ENCODE measurements at places on chromosomes 5 and 9.
A peak's percentile ranks its signal among the peaks of the same experiment; 100 is the strongest.

DNA sequence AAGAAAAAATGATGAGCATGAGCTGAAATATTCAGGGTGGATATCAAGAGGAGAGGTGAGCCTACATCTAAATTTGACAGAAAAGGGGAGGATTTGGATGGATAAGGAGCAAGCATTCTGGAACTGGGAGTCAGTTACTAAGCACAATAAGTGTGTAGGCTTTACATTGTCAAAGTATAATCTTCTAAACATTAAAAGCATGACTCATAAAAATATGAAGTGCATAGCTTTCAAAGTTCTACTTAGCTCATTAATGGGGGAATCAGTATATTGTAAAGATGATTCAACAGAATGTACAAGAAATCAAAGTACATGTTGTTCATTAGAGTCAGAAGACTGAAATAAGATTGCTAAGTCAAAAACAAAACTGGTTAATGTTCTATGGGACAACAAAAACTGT lies 248.0 kb upstream of the GAS1 start:
- DNase-seq: no peak

DNA sequence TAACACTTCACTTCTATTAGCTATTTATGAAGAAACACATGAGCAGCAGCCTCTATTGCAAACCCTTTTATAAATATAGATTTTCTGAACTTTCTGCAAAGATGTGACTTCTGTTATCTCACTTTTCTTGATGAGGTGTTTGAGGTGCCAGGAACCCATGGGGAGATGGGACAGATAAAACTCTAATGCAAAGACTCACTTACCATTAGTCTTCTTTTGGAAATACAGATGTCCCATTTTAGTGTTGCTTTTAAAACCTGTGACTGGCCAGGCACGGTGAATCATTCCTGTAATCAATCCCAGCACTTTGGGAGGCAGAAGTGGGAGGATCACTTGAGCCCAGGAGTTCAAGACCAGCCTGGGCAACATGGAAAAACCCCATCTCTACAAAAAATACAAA lies 171.3 kb upstream of the GAS1 start:
- DNase-seq: no peak

- DNase-seq: no peak
These were observed 11.9 kb upstream of the TBC1D9B start for GRCh38 chr5:179919487-179920060.

DNA sequence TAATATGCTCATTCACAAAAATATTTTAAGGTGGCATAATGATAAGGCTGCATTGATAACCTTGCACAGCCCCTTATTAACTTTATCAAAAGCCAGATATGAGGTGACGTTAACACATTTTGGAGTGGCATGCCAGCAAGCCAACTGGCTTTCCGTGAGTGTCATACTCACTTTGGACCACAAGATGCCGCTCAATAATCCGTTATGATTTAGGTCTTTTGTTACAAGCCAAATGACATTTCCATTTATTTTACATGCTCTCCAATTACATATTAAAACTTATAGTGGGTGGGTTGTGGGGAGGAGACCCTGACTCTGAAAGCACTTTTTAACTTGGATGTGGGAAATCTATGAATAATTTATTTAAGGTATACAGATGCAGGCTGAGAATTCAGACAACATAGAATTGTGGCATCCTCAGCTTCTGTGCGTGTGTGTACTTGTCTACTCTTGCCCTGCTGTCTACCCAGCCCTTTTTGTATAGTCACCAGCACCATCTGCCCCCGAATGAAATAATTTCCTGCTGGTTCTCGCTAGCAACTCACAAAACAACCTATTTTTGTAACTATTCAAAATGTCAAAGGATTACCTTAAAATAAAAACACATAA lies 305.1 kb downstream of the PSAT1 start:
- peak; percentile 28 for DNase-seq

- DNase-seq: peak; percentile 50
These were observed 564.0 kb upstream of the KLF4 start for GRCh38 chr9:108053555-108054061.

DNA sequence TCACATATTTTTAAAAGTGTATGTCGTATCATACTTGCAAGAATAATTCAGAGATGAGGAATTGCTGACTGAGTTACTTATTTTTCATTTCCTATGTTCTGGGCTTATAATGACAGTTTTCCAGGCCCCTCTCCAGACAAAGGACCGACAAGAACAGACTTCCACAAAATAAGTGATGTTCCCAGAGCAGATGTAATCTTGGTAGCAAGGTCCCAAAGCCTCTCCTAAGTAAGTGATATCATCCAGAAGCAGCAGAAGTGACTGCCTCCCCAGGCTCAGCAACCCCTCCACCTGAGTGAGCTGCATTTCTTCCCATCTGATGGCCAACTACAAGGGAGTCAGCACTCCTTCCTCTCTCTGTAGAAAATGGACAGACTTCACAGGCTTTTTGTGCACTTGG lies 57.1 kb downstream of the SEMA6A start:
- DNase-seq: no peak

DNA sequence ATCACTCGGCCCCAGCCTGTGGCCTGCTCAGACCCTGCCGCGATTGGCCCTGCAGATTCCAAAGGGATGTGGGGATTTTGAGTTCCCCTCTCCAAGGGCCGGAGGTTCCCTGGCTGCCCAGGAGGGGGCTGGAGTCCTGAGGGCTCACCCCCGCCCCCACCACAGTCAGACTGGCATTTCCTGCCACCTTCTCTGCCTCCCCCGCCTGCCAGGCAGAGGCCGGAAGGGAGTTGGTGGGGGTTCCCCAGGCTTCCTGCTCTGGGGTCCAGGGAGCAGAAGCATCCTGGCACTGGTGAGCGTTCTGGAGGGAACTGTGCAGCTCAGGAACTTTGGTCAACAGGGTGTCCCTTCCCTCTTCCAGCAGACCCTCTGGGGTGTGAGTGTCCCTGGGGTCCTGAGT lies 70.6 kb downstream of the RXRA start:
- no peak for DNase-seq

- DNase-seq: no peak
These were observed 39.6 kb upstream of the NSMF start for GRCh38 chr9:137498720-137499150.

DNA sequence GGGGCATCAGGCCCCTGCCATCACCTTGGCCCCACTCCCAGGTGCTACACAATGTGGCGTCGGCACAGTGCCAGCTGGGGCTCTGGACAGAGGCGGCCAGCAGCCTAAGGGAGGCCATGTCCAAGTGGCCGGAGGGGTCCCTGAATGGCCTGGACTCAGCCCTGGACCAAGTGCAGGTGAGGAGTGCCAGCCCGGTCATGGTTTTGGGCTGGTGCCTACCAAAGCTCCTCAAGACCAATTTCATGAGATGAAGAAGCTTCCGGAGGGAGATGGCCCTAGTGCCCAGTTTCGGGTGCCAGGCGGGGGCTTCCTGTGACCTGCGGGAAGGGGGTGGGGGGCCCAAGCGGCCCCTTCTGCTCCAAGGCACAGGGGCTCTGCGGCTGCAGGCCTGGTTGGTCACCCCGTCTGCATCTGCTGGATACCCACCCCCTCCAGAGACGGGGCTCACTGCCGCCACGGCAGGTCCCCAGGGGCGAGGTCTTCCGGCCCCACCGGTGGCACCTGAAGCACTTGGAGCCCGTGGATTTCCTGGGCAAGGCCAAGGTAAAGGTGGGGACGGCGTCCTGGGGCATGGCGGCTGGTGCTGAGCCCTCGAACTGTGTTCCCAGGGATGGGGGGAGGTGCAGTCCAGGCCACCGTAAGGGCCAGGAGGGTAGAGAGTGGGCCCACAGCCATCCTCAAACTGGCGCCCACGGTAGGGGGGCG lies 5.8 kb downstream of the NOXA1 start:
- DNase-seq: no peak

DNA sequence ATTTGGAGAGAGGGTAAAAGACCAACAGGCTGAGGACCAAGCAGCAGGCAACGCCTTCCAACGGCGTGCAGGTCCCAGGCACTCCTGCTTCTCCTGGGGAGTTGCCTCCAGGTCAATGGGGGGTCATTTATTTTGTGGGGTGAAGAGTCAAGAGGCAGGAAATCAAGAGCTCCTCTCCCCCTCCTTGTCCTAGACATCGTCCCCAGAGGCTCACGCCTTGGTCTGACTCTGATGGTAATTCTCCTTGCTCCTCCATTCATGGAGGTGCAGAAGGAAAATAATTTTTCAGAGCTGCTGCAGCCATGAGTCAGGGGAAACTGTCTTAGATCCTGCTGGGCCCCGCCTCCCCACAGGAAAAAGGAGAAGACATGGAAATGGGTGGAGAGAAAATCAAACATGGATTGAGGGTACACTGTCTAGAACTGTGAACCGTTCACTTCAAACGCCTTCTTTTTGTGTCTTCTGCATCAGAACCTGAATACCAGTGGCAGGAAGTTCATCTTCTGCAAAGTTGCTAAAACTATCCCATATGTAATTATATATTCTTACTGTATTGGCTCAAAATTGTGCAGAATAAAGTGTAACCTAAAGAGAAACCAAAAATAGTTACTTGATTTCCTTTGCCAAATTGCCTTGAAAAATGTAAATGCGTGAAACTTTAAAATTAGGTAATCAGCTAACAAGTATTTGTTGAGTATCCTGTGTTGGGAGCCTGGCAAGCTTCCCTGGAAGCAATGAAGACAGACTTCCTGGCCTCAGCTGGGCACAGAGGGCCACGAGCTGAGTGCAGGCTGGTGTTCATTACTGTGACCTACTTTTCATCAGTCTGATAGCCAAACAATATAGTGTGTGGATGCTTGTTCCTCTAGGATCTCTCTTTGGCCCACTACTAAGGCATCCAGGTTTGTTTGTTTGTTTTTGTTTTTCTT lies 142.0 kb downstream of the CMYA5 start:
- DNase-seq: no peak

DNA sequence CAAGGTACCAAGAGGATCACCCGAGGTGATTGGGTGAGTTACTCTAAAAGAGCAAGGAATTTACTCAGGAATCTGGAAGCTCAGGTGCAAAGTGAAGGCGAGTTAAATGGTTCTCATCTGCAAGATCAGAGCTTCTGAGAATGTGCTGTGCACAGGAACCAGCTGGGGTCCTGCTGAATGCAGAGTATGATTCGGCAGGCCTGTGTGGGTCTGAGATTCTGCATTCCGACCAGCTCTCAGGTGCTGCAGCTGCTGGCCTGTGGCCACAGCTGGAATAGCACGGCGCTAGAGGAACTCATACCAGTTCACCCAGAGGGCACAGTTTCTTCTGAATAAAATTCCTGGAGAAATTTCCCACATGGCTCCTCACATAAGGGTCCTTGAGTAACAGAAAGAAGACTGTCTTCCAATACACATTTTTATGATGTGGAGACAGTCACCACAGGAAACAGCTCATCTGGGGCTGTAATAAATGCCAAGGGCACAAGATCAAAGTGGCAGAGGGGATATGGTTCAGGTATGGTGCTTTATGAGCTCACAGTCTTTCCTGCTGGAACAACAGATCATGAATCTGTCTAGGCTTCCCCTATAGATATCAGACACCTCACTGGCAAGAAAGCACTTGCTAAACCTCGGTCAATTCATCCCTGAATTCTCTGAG lies 83.9 kb downstream of the PTPN3 start:
- DNase-seq: no peak

DNA sequence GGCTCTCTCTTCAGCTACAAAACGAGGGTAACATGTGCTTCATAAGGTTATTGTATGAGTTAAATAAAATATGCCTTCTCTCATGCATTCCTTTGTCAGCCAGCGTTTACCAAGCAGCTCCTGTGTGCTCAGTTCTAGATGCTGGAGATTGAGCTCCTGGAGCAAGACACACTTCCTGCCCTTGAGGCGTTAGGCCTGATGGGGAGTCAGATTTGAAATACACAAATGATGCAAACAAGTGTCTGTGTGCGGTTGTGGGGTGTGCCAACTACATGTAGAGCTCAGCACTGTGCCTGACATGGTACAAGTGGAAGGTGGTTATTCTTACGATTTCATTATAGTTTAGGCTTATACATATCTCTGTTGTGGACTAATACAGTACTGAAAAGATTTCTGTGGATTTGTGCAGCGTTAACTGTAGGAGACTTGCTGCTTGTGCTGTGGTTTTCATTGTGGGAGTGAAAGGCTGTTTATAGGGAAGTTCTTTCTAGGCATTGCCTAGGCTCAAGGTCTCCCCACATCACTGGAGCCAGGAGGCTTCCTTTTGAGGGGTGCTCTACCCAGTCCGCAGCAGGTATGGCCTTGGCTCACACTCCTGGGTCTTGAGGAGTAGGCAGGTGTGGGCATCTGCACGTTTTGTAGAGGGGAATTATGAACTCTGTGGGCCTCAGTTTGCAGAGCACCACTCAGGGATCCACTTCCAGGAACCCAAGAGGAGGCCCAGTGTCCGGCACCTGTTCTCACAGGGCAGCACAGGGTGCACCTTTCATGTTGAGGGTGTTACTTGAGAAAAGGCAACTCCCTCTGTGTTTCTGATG lies 39.8 kb upstream of the ANGPTL2 start:
- no peak for DNase-seq

Measured in mucosa of gallbladder (tissue), 1 donor.